Stimulated activated CD8-positive, alpha-beta memory T cell treated with anti-CD3 and anti-CD28 coated beads, Interleukin-7, amount 100 ng/mL, for 4 hours (primary cell): ENCODE measurements at places on chromosomes 7 and 10.

- no peak for DNase-seq
Measured at GRCh38 chr10:47310090-47310505, 10.1 kb downstream of the GDF10 start.

- no peak for DNase-seq
Measured at GRCh38 chr7:17671956-17672355, 268.3 kb downstream of the SNX13 start.

- no peak for DNase-seq
Measured at GRCh38 chr7:29988424-29989256, 961 bp downstream of the SCRN1 start.

- no peak for DNase-seq
Measured at GRCh38 chr7:74014931-74015330, 13.0 kb upstream of the ELN start.

DNA sequence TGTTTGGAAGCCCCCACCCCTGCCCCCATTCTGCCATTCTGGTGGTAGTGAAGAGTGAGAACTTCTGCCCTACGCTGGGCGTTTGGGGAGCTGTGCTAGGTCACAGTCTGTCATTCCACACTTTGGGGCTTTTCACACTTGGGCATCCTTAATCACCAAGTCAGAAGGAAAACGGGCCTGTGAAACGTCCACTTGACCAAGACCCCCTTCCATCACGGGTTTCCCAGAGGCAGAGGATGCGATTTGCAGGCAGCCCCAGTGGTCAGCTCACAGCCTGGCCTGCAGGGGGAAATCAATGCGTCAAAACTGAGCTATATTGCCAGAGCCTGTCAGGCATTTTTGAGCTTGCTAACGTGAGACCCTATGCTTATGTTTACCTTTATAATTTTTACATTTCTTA lies 663.3 kb upstream of the MGMT start:
- no peak for DNase-seq
